Nucleus accumbens (tissue), 56 donors: ENCODE measurements at places on chromosomes 1 and 21.

- no peak for DNase-seq
These were observed 43.4 kb upstream of the LRRC8C start for GRCh38 chr1:89589515-89589914.

GRCh38 chr21:43976661-43977060 is 35.4 kb upstream of the TRAPPC10 start:
- no peak for DNase-seq

GRCh38 chr1:18723206-18723605 is 92.6 kb downstream of the PAX7 start:
- DNase-seq: no peak

GRCh38 chr1:43902058-43902831 is 31.4 kb upstream of the ARTN start:
- DNase-seq: no peak

GRCh38 chr1:47998396-47998990 is 1.3 kb upstream of the TRABD2B start:
- no peak for DNase-seq

DNA sequence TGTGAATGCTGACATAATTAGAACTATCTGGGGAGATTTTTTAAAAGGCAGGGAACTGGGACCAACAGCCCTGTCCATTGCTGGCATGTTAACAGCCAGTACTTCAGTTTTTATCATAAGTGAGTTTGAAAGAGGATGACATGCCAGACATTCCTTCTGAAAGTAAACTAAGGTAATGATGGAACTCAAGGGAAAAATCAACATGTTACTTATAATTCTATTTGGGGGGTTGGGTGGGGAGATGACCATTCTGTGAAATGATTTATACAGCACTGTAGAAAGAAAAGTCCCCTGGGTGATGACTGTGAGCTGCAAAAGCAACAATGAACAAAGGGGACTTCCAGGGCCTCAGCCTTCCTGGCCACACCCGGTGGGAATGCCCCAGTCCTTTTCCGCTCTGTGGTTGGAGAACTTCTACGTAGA is 5.4 kb upstream of the LAMC2 start:
- no peak for DNase-seq

GRCh38 chr1:244349103-244349531 is 102.6 kb downstream of the ADSS2 start:
- DNase-seq: no peak

DNA sequence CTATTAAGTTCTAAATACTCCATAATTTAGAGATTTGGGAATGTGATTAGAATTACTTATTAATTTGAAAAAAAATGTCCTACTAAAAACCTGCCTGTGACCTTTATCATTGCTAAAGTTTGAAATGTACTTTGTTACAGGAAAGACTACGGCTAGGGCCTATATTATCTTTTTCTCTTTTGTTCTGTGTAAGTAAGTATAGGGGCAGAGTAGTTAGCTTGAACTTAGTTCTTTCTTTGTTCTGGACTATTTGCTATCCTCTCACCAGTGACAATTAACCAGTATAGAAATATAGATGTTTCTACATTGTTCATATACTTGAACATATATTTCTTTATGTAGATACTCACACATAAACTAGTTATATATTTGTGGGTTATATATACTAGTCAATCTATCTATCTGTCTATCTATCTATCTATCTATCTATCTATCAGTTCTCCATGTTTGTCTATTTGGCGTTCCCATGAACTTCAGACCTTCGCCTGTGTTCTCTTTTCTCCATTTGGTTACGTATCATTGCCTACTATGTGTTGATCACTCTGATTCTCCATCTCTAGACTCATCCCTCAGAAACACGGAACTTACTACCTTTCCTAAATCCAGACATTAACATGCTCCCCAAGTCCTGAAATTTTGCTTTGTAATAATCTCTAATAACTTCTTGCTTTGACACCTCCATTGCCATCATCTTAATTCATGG is 3.3 kb downstream of the PTPRC start:
- DNase-seq: no peak

GRCh38 chr1:63595435-63595834 is 2.2 kb downstream of the PGM1 start:
- DNase-seq: no peak

DNA sequence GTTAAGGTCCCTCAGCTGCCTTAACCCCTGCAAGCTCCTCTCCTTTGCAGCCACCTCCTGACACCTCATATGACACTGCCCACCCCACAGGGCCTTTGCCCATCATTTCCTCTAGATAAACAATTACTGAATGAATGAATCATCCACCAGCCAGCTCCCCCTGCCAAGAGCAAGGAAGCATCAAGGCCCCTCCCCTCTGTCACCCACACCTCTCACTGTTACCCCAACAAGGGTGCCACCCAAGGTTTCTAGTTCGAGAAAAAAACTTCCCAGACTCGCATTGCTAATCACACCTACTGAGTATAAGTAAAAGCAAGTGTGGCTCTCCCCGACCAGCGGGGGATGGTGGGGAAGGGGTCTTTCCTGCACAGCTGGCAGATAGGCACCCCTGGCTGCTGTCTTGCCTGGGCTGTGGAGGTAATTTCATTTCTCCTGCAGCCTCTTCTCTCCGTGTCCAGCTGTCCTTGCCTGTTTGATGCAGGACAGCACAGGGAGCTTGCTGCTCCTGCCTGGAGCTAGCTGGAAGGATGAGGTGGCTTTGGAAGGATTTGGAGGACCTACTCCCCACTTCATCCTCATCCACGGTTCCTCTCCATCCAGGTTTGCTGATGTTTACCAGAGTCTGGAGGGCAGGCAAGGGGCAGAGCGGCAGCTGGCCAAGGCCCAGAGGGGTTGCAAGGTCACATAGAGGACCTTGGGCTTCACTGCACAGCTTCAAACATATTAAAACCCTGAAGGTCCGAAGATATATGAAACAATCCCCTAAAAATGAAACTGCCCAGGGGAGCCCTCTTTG is 33.1 kb upstream of the LBR start:
- no peak for DNase-seq

DNA sequence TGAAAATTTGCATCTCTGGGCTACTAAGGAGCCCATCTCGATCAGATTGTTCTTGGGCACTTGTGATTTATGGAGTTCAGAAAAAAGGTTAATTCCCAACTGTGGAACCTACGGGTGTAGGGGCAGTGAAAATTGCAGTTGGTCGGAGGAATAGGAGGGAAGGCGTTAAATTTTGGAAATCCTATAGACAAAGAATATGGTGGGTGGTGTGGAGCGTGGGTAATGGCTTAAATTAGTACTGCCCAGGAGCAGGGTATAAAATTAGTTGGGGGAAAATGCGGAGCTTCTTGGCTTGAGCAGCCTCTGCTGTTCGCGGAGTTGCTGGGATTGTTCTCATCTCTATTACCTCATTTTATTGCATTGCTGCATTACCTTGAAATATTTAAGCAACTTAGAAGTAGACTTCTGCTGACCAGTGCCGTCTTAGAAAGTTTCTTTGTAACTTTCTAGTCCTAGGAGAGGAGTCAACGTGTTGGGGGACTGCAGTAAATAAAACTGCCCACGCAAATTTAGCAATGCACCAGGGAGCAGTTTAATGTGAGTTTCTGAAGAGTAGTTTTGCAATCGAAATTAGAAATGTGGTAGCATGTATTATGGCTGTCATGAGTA is 514 bp downstream of the S1PR1 start:
- DNase-seq: no peak
